ENCODE measurements at places on chromosomes 2 and 18.

GRCh38 chr2:46828491-46829230 lies 86.9 kb downstream of the MCFD2 start:
- no peak for DNase-seq

DNA sequence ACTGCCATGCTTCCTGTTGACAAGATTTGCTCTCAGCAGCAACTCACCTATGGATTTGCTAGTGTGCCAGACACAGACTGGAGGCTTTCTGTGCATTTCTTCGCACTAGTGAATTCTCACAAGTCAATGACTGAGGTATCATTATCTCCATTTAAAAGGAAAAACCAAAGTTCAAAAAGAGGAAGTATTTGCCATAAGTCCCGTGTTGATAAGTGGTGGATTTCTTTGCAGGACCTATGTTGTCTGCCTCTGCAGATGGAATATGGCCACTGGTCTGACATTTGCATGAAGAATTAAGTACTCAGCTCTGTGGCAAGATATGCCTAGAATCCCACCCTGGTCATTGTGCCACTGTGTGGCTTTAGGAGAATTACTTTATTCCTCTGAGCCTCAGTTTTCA lies 299.6 kb downstream of the PAX3 start:
- no peak for DNase-seq

GRCh38 chr2:64482765-64483504 lies 29.0 kb downstream of the LGALSL start:
- DNase-seq: no peak

- DNase-seq: no peak
These were observed 78.0 kb downstream of the NEURL3 start for GRCh38 chr2:96427169-96427568.

Measured in activated T-cell treated with anti-CD3 and anti-CD28 coated beads, Interleukin-2, amount 50 U/mL, for 1 hour (primary cell).